ENCODE measurements at places on chromosomes 1 and 21. TPM values are rescaled to one million over a fixed set of nuclear protein-coding genes. Genes with fewer than 3 reads are reported as not detected.

Gene MSH4
- total RNA-seq = 0.43 TPM

Gene CCDC190
- 0.43 TPM for total RNA-seq

Gene RSPO1
- not detected for total RNA-seq

Gene RHCE
- total RNA-seq = under 0.01 TPM

Gene HSF2BP
- 2.6 TPM for total RNA-seq

Gene KRTAP21-2
- total RNA-seq = not detected

Gene CR1L
- not detected for total RNA-seq

Gene RYR2
- not detected for total RNA-seq

Gene AGPAT3
- total RNA-seq = 52.2 TPM

Gene UBL4B
- total RNA-seq = not detected

Gene FCRL6
- not detected for total RNA-seq

Gene CD84
- not detected for total RNA-seq

Gene KCNT2
- total RNA-seq = 7.3 TPM

Gene OR2W3
- total RNA-seq = 0.97 TPM

Gene MGST3
- 135 TPM for total RNA-seq

Gene STYXL2
- not detected for total RNA-seq

Gene CFAP107
- not detected for total RNA-seq

Gene P3H1
- total RNA-seq = 188 TPM

Gene C1orf21
- 3.9 TPM for total RNA-seq

Gene LRRC8B
- total RNA-seq = 0.86 TPM

Gene DOP1B
- total RNA-seq = 11.7 TPM

Gene RGS8
- not detected for total RNA-seq

Gene C8B
- total RNA-seq = not detected

Gene SLAMF9
- total RNA-seq = not detected
